ENCODE measurements at places on chromosomes 13 and 19. TPM values are rescaled to one million over a fixed set of nuclear protein-coding genes. Genes with fewer than 3 reads are reported as not detected.

The KLK13 gene
- total RNA-seq = not detected

The DOCK6 gene
- 9.6 TPM for total RNA-seq

The TMPRSS9 gene
- total RNA-seq = not detected

The PCDH20 gene
- total RNA-seq = not detected

The HIPK4 gene
- not detected for total RNA-seq

- DNase-seq = no peak
- no peak overlapping the region for H3K4me3 ChIP-seq
- H3K27me3 ChIP-seq = no peaks in the 10 kb centered on the region
- H3K27ac ChIP-seq = no peak overlapping the region
Observed at GRCh38 chr13:101488734-101489133, 36.3 kb downstream of the ITGBL1 start.

DNA sequence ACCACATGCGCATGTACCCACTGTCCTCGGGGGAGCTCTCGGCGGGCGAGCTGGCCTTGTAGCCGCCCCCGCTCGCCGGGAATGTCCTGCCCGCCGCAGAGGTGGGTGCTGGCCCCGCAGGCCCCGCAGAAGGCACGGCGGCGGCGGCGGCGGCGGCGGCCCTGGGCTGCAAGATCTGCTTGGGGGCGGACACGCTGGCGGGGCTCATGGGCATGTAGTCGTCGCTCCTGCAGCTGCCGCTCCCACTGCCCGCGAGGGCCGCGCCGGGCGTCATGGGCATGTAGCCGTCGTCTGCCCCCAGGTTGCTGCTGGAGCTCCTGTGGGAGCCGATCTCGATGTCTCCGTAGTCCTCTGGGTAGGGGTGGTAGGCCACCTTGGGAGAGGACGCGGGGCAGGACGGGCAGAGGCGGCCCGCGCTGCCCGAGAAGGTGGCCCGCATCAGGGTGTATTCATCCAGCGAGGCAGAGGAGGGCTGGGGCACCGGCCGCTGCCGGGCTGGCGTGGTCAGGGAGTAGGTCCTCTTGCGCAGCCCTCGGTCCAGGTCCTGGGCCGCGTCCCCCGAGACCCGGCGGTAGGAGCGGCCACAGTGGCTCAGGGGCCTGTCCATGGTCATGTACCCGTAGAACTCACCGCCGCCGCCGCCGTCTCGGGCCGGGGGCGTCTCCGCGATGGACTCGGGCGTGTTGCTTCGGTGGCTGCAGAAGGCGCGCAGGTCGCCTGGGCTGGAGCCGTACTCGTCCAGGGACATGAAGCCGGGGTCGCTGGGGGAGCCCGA, 2.4 kb downstream of the IRS2 start:
- H3K27me3 ChIP-seq = peaks cover 4% of the 10 kb centered on the region
- no peak overlapping the region for H3K27ac ChIP-seq
- no peak overlapping the region for H3K4me3 ChIP-seq
- no peak for DNase-seq

- H3K4me1 ChIP-seq = no peaks in the 10 kb centered on the region
- no peak overlapping the region for H3K4me3 ChIP-seq
- H3K27me3 ChIP-seq = no peaks in the 10 kb centered on the region
- no peaks in the 10 kb centered on the region for H3K36me3 ChIP-seq
Observed at GRCh38 chr13:59901191-59901590, 262.5 kb downstream of the DIAPH3 start.

DNA sequence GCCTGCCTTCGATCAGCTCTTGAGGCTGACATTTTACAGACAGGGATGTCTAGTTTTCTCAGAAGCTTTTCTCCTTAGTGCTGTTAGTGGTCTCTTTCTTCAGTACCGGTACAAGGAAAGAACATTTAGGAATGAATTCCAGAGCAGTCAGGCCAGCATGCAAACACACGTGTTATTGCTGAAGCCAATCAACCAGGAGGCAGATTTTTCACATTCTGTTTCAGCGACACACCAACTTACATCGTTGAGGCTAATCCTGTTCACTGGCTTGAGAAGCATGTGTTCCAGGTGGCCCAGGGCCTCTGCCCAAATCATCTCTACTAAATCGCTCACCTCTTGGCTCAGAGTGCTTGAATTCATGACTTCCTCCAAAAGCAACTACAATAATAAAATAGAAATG, 19.2 kb downstream of the PARP4 start:
- no peaks in the 10 kb centered on the region for H3K27me3 ChIP-seq
- no peaks in the 10 kb centered on the region for H3K4me1 ChIP-seq
- no peak for DNase-seq

- no peak for DNase-seq
- H3K27ac ChIP-seq = peak overlapping the region; percentile 82
- H3K27me3 ChIP-seq = no peaks in the 10 kb centered on the region
- H3K4me3 ChIP-seq = peak overlapping the region; percentile 81
- H3K36me3 ChIP-seq = peaks cover 13% of the 10 kb centered on the region
Observed at GRCh38 chr19:11578258-11579142, 1.1 kb upstream of the ACP5 start.

Data from activated B cell treated with CpG ODN at 0.5 μM for 24 hours (primary cell).